Thoracic aorta (tissue), 2 donors: ENCODE measurements at places on chromosomes 5 and 9. TPM values are rescaled to one million over a fixed set of nuclear protein-coding genes. Genes with fewer than 3 reads are reported as not detected.

DNA sequence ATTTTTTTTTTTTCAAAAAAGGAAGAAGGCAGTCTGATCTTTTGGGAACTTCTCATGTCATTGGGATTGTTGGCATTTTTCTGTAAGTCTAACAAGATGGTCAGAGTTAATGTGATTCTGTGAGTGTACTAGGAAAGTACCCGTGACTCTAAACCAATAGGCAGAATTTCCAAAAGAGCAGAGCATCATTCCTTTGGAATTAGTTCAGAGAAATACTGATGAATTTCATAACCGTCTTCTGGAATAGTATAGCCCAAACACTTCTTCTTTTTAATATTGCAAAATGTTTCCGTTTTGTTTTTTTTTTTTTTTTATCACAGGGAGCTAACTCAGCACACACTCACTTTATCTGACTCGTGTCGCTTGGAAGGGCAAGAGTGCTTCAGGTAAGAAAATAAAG is 407.4 kb downstream of the DTWD2 start:
- peaks cover 13% of the 10 kb centered on the region for H3K4me1 ChIP-seq
- no peak for DNase-seq
- no peak overlapping the region for H3K27ac ChIP-seq
- no peak overlapping the region for H3K4me3 ChIP-seq
- no peaks in the 10 kb centered on the region for H3K36me3 ChIP-seq

DNA sequence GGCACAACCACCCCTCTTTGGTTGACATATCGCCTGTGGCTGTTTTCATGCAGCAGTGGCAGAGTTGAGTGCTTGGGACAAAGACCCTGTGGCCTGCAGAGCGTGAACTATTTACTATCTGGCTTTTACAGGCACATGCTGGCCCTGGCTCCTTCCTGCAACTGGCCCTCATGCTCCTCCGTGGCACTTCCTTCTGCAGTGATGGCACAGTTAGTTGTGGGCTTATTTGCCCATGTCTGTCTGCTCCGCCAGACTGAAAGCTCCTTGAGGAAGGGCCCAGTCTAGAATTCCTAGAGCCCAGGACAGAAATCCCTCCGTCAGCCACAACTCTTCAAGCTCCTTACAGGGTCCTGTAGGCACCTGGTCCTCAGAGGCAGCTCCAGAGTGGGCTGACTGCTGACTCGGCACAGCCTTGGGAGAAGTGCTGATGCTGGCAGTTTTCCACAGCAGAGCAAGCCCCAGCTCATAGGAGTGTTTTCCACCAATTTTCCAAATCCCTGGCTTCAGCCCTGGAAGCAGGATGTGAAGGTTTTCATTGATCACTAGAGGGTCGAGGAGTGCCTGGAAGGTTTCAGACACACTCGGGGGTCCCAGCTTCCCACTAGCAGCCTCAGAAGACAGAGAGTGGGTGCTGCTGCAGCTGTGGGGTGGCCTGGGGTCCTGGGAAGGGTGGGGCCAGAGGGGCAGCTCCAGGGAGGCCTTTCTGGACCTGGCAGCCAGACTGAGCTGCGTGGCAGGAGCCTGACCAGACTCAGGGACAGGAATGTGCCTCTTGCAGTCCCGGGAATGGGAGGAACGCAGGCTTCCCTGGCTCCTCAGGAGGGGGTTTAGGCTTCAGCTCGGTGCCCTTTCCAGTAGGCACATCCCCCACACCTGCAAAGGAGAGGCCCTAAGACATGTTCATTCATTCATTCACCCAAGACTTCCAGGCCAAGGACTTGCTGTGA is 56.5 kb upstream of the ANGPTL2 start:
- no peak for DNase-seq
- H3K4me3 ChIP-seq = no peak overlapping the region
- peak overlapping the region; percentile 12 for H3K27ac ChIP-seq
- H3K4me1 ChIP-seq = peaks cover 10% of the 10 kb centered on the region
- H3K36me3 ChIP-seq = no peaks in the 10 kb centered on the region

DNA sequence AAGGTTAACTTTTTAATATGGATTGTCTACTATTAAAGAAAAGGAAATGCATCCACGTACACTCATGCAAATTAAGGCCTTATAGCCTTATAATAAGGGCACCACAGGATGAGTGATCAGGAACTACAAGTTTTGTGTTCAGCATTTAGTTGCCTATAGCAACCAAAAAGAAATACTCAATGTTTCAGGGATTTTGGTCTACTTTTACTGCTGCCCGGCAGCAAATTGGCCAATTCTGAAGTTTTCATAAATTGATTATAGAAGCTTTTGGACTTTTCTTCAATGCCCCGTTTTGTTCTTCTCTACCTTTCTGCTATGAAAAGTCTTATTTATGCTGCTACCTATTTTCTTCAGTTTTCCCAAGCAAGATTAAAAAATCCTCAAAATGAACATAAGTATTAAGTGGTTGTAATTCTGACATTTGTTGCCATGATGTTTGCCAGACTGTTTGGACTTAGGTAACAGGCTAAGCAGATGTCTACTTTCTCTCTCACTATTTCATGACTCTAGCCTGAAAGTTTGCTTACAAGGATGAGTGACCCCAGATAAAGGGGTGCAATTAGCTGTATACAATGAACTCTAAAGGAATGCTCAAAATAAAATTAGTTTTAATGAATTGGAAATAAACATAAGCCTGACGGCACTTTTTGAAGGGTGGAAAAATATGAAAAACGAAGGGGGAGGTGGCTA is 391.5 kb upstream of the DAB2 start:
- H3K27ac ChIP-seq = no peak overlapping the region
- no peaks in the 10 kb centered on the region for H3K36me3 ChIP-seq

DNA sequence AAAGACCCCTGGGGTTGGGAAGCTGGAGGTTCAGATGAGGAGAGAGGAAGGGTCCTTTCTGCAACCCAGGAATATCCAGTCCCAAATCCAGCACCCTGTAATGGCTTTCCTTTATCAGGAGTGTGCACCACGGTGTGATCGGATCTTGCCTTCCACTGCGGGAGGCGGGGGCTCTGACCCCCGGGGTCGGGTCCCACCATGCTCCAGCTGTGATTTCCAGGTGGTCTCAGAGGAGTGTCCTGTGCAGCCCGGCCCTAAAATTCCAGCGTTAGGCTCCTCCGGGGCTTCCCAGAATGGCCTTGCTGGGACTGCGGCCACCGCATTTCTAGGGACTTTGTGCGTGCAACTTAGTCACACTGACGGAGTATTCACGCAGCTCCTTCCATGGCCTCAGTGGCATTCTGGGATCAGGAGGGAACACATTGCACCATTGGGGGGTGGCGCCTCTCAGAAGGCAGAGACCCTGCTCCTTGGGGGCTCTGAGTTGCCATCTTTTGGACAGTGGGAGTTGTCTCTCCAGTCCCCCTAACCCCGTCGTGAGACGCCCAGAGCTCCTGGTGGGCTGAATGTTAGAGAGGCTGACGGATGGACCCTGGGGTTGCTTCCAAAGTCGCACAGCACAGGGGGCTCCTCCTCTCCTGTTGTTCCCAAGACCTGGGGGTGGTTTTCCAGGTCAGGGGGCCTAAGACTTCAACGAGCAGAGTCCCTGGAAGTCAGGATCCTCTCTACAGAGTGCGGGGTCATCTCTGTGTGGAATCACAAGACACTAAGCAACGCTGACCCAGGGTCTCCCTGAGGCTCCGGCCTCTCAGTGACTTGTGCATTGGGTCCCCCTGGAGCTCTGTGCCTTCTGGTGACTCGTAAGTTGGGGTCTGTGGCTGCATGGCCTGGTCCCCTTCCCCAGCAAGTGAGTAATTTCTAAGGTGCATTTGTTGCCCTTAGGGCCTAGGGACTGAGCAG is 42.7 kb upstream of the IRX4 start:
- no peak for DNase-seq
- no peaks in the 10 kb centered on the region for H3K27me3 ChIP-seq
- no peak overlapping the region for H3K27ac ChIP-seq
- H3K4me1 ChIP-seq = no peaks in the 10 kb centered on the region

DNA sequence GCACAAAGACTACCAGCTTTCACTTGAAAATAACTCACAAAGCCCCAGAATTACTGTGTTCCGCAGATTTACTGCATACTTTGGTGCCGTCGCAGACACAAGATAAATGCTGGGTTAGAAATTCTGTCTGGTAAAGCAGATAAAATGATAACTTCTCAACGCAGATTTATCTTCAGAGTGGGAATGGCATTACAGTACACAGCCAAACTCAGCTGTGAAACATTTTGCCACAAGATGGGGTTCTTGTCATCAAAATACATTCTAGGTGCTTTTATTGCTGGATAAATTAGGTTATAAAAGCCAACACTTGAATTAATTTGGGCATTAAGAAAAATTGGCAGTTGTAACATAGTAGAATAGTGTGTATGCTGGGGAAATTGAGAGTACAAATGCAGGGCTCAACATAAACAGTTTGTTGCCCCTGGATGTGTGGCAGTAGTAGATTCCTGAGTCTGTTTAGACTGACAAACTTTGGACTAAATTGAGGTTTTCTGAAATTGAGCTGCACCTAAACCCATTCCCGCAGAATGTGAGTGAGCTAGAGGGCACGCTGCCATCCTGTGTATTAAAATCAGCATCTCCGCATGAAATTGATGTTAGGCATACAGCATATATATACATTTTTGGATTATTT is 61.1 kb downstream of the LMNB1 start:
- no peak overlapping the region for H3K27ac ChIP-seq
- H3K27me3 ChIP-seq = no peaks in the 10 kb centered on the region
- DNase-seq = no peak
- H3K4me1 ChIP-seq = no peaks in the 10 kb centered on the region
- no peaks in the 10 kb centered on the region for H3K36me3 ChIP-seq
- H3K4me3 ChIP-seq = no peak overlapping the region

- H3K27me3 ChIP-seq = no peaks in the 10 kb centered on the region
- H3K36me3 ChIP-seq = no peaks in the 10 kb centered on the region
- no peaks in the 10 kb centered on the region for H3K4me1 ChIP-seq
- H3K4me3 ChIP-seq = no peak overlapping the region
- DNase-seq = no peak
Observed at GRCh38 chr5:50365426-50366251, 75.4 kb downstream of the EMB start.

DNA sequence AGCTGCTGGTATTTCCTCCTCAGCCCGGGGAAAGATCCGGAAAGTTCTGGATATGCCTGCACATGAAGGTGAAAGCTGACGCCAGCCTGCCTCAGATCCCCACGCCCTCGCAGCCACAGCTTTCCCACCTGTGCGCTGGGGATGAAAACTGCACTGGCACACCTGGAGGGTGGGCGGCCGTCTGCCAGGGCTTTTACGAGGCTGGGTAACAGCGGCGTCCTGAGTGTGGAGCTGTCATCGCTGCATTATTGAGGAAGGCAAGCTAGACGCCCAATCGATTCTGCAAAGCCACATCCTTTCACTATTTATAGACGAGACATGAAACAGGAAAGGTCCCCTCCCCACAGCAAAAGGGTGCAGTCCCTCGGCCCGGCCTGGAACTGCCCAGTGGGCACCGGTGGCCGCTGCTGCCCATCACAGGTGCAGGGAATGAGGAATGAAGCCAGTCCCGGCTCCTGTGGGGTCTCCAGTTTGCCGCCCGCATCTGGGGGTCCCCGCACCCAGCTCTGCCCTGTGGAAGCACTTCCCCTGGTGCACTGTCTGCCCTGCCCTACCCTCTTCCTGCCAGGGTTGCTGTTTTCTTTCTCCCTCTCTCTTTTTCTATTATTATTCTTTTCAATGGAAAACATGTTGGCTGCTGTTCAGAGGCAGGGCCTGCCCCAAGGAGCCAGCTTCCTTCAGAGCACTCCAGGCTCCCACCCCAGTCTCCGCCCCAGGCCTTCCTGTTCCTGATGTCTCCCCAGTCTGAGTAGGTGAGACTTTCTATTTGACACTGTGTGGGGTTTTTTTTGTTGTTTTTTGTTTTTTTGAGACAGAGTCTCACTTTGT is 7.0 kb downstream of the NOTCH1 start:
- H3K27me3 ChIP-seq = no peaks in the 10 kb centered on the region
- DNase-seq = no peak
- H3K27ac ChIP-seq = peak overlapping the region; percentile 61
- peak overlapping the region; percentile 43 for H3K4me3 ChIP-seq
- H3K36me3 ChIP-seq = peaks cover 13% of the 10 kb centered on the region

- H3K4me1 ChIP-seq = peaks cover 10% of the 10 kb centered on the region
- H3K27ac ChIP-seq = no peak overlapping the region
- no peaks in the 10 kb centered on the region for H3K27me3 ChIP-seq
- no peak overlapping the region for H3K4me3 ChIP-seq
Observed at GRCh38 chr5:32071351-32071944, 102.7 kb downstream of the GOLPH3 start.

DNA sequence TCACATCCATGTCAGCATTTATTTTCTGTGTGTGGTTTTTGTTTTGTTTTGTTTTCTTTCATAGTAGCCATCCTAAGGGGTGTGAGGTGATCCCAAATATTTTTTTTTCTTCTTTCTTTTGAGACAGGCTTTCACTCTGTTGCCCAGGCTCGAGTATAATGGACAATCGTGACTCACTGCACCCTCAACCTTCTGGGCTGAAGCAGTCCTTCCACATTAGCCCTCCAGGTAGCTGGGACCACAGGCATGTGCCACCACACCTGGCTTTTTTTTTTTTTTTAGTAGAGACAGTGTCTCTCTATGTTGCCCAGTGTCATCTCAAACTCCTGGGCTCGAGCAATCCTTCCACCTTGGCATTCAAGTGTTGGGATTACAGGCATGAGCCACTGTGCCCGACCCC is 59.1 kb downstream of the CDC42SE2 start:
- H3K27ac ChIP-seq = no peak overlapping the region
- no peak for DNase-seq
- H3K4me1 ChIP-seq = peaks cover 46% of the 10 kb centered on the region
- H3K36me3 ChIP-seq = no peaks in the 10 kb centered on the region

DNA sequence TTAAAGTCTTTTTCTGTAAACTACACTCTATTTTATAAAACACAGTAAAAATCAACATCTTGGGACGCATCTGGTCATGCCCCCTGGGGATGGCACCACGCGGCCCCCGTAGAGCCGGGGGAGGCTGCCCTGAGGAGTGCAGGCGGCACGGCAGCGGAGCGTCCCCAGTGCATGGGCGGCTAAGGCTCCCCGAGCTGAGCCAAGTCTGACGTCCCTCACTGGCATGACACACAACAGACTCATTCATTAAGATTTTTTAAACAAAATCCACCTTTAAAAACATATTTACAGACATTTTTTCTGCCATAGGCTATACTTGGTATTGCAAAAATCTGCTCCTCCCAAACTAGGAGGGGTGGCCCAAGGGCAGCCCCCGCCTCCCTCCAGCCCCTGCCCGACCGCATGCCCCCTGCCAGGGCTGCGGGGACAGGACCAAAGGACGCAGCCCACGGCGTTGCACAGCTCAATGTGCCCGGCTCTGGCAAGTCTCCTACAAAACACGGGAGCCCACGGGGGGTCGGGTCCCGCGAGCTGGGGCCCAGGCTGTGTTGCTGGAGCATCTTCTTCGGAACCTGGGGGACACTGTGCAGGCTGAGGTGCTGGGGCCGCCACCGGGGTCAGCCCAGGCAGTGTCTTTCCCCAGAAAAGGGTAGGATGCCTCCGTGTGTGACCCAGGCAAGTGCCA is 11.8 kb upstream of the SEC16A start:
- no peaks in the 10 kb centered on the region for H3K27me3 ChIP-seq
- peaks cover 36% of the 10 kb centered on the region for H3K36me3 ChIP-seq
- no peak overlapping the region for H3K4me3 ChIP-seq
- no peaks in the 10 kb centered on the region for H3K4me1 ChIP-seq
- DNase-seq = no peak

Gene OLFM1
- 24.5 TPM for total RNA-seq

Gene PPP1R26
- 11.9 TPM for total RNA-seq

Gene CAVIN4
- 0.21 TPM for total RNA-seq

Gene C5orf47
- total RNA-seq = 0.54 TPM

Gene PCDHGA3
- 5.3 TPM for total RNA-seq
